ENCODE measurements at places on chromosomes 12 and 14. TPM values are rescaled to one million over a fixed set of nuclear protein-coding genes. Genes with fewer than 3 reads are reported as not detected.

DNA sequence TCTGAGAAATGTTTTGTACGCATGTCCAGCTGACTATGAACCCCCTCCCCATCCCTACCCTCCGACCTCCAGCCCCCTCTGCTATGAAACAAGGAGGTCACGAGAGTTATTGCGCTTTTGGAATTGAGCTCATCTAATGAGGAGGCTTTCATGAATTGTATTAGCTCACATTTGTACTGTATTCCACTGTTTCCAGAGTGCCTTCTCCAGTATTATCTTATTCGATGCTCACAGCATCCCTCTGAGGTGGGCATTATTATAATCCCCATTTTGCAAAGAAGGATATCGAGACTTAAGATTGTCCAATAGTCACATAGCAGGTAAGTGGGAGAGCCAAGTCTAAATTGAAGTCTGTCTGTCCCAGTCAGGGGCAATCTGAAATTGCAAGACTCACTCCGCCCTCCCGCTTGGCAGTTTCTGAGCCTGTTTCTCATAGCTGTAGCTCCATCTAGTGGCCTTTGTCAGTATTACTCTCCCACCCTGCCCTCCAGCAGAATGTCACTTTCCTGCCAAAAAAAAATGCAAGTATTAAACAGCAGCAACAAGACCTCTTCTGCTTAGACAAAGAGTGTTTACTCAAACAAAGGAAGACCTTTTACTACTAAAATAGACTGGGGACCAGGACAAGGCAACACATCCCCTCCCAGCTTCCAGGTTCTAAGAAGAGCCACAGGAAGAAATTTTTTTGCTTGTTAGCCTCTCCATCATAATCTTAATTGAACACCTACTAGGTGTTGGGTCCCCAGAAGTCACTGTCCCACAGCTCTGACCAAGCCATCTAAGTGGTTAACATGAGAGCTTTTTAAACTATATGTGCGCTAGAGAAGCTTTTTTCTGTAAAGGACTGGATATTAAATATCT, 48.6 kb upstream of the TMEM233 start:
- peak; percentile 68 for DNase-seq

GRCh38 chr12:10957741-10958140, 18.7 kb upstream of the TAS2R14 start:
- no peak for DNase-seq

GRCh38 chr14:52055167-52055566, 13.7 kb downstream of the NID2 start:
- DNase-seq = no peak

GRCh38 chr12:91973813-91974212, 171.8 kb downstream of the BTG1 start:
- no peak for DNase-seq

Gene CLEC4D
- total RNA-seq = not detected

Gene KRT2
- total RNA-seq = not detected

Gene KRT74
- not detected for total RNA-seq

Gene SLC17A8
- 0.26 TPM for total RNA-seq
